Lower leg skin (tissue), 4 donors: ENCODE measurements at places on chromosomes 3 and 15.

DNA sequence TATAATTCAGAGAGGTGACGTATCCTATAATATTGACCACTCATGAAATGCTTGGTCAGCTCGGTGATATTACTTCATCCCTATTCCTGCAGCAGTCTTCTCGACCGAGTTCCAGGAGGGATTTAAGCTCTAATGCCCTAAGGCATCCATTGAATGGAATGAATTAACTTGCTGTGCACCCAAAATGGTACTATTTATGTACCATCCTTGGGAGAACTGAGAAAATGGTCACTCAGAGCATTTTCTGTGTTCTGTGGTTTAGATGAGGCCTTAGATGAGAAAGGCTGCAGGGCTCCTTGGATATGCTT, 638 bp downstream of the BLOC1S6 start:
- no peak for DNase-seq

DNA sequence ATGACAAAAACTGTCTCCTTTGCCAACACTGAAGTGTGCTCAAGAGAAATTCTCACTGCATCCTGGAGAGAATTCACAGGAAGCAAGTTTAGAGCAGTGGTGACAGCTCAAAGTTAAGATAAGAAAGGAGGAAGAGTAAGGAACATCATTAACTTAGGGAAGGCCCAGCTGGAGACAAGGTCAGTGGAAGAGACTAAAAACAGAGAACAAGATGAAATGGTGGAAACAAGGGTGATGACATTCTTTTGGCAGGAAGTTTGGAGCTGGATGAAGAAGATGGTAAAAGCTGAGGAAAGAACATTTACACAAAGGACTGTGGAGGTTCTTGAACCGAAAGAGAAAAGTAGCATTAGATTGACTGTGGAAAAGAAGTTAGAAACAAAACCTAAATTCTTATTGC, 6.7 kb upstream of the SUCLG2 start:
- no peak for DNase-seq

GRCh38 chr3:21055015-21055414, 696.0 kb downstream of the ZNF385D start:
- no peak for DNase-seq

DNA sequence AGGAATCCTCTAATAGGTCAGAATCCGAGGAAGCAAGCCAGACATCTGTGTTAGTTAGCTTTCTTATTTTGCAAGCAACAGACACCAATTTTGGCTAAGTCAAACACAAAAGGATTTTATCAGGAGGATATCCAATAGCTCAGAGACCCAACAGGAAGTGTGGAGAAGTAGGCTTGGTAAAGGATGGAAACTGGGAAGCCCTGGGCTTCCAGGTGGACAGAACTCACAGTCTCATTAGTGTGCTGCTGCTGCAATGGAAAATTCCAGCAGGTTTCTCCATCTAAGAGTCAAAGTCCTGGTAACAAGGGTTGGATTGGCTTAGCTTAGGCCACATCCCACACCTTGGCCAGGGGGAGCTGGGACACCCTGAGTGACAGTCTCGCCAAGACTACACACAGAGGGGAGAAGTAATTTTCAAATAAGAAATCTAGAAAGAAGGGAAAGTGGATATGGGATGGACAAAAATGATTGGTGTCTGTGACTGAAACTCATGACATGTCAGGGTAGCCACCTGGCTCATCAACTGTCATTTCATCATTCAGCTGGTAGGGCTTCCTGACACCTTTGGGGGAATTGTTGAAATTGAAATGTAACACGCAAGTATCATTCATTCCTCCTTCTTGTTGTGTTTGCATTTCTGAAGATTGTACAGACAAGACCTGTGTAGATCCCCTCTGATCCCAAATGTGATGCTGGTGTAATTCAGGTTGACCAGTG, 158.6 kb downstream of the THSD4 start:
- DNase-seq: no peak

- no peak for DNase-seq
These were observed 179.3 kb downstream of the SMAD6 start for GRCh38 chr15:66881173-66881905.

DNA sequence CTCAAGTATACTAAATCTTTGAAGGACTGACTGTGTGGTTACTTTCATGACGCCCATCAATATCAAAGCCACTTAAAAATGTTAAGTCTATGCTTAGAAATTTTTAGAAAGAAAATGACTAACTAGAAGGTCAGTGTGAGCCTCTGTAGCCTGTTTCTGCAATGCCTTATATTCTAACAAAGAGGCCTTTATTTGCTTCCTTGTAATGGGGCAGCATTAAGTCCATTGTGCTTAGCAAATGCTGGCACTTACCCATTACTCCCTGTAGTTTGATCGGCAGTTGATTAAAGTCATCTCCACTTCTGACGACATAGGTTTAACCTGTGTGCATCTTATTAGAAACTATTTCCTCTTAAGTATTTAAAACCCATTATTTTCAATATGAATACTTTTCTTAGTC, 91.6 kb upstream of the FAM98B start:
- no peak for DNase-seq
